ENCODE measurements at places on chromosomes 1 and 21.
A peak's percentile ranks its signal among the peaks of the same experiment; 100 is the strongest.

DNA sequence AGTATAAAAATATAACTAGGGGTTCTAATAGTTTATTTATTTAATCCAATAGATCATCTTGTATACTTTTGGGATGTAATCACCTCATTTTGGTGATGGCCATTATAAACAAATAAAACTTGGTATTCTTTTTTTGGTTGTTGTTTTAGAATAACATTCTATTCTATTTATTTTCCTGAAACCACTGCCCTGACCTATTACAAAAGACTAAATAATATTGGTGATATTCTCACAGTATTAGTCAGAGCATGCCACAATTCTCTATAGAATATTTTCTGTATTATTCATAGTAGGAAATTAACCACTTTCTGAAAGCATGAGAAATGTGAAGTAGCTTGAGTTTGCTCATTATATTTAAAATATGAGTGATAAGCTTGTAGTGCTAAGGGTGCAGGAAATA lies 54.1 kb upstream of the LRRC7 start:
- no peak for DNase-seq

DNA sequence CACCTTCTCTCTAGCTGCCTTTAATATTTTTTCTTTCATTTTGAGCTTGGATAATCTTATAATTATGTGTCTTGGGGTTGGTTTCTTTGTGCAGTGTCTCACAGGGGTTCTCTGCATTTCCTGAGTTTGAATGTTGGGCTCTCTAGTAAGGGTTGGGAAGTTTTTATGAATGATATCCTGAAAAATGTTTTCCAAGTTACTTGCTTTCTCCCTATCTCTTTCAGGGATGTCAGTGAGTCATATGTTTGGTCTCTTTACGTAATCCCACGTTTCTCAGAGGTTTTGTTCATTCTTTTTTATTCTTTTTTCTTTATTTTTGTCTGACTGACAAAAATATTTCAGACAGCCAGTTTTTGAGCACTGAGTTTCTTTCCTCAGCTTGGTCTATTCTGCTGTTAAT lies 55.4 kb upstream of the CCDC190 start:
- DNase-seq, result no peak

- DNase-seq, result no peak
Observed at GRCh38 chr1:225476100-225476511, 48.3 kb upstream of the LBR start.

DNA sequence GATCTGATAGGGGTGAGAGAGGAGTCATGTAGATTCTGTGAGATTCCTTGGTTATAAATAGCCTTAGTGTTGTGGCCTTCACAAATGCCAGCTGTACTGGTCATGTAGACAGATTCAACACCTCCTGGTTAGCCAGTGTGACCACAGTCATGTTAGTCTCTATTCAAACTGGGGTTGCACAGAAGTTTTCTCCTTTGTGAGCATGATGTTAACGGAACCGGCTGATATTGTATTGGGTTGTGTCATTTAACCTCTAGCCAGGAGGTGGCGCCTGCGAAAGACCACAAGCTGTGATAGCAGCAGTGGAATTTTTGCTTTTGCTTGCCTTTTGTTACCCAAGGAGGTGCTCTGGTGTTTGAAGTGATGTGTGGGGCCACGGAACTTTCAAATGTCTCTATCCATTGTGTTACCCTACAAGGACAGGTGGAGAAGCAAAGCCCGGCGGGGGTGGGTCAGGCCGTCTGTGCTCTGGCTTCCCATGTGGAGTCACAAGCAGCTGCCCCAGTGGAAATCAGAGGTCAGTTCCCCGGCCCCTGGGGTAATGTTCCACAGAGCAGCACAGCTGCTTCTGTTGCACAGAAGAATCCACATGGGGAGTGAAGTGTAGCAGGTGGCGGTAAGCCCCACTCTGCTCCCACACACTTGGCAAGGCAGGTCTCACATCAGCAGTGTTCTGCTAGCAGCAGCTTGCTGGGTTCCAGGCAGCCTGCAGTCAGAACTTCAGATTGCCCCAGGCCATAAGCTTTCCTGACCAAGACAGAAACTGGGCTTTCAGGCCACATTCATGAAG lies 112.6 kb downstream of the ADAMTS1 start:
- no peak for DNase-seq

- DNase-seq, result no peak
Observed at GRCh38 chr21:41037212-41037611, 130.7 kb upstream of the BACE2 start.

GRCh38 chr1:35857830-35858229 lies 25.2 kb upstream of the AGO1 start:
- DNase-seq, result no peak

- DNase-seq, result no peak
Observed at GRCh38 chr1:240099329-240099728, 7.6 kb downstream of the FMN2 start.

- no peak for DNase-seq
Observed at GRCh38 chr1:179826626-179827280, 50.9 kb downstream of the TOR1AIP2 start.

DNA sequence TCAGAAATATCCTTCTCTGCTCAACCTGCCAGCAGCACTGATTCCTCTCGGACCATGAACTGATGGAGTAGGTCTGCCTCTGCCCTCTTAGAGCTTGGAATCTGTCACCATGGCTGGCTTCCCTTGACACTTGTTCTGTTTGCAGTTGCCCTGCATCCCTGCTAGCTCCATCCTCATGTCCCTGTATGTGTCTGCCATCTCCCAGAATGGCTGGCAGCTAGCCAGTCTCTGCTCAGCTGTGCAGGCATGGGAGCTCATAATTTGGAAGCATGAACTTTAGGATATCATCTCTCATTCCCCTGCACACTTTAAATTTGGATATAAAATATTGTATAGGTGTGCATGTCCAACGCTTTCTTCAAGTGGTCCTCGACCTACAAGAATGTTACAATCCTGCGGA lies 95.4 kb downstream of the C1orf94 start:
- DNase-seq, result no peak

- no peak for DNase-seq
Observed at GRCh38 chr1:160056648-160057169, 13.3 kb downstream of the KCNJ10 start.

- DNase-seq, result no peak
Observed at GRCh38 chr1:2561446-2561845, 5.3 kb downstream of the TNFRSF14 start.

DNA sequence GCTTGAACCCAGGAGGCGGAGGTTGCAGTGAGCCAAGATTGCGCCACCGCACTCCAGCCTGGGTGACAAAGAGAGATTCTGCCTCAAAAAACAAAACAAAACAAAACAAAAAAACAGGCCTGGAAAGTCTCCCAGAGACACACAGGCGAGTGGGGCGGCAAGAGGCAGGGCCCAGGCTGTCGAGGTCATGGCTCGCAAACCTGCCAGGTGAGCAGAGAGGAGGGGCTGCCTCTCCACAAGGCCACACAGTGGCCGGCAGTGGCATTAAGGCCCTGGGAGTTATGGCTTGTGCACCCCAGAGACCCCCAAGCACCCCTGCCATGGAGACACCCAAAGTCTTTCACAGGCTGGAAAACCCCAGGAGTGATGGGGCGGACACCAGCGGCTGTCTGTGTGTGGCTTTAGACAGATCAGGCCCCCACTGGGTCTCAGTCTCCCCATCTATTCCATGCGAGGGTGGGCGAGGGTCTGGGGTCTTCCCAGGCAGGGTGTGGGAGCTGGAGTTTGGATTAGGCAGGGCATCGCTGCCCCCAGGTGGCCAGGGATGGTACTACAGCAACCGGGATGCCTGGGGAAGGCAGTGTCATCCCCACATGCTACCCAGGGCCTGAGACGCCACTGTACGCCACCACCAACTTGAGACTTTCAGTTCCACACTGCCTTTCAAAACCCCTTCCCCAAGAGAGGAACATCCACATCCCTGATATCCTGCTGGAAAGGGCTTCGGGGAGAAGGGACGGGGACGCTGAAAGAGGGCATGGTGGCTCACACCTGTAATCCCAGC lies 7.3 kb upstream of the CTRC start:
- DNase-seq, result peak; percentile 12

GRCh38 chr1:5997316-5997715 lies 5.1 kb upstream of the NPHP4 start:
- no peak for DNase-seq

DNA sequence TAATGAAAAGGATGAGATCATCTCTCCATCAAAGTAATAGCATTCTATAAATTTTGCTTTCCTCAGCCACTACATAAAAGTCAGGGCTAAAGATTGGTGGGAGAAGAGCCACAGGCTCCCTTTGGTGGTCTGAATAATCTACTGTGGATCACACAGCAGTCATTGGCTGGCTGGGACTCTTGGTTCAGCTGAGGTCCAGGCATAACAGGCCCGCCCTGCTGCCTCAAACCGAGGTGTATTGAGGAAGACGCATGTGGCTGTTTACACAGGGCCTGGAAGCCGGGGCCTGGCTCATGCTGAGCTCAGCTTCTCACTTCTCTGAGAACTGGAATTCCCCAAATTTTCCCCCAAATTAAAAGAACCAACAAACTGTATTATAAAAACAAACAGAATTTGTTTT lies 139.2 kb downstream of the PTPRC start:
- DNase-seq, result no peak

- no peak for DNase-seq
Observed at GRCh38 chr21:43354026-43354420, 72.9 kb downstream of the SIK1 start.

DNA sequence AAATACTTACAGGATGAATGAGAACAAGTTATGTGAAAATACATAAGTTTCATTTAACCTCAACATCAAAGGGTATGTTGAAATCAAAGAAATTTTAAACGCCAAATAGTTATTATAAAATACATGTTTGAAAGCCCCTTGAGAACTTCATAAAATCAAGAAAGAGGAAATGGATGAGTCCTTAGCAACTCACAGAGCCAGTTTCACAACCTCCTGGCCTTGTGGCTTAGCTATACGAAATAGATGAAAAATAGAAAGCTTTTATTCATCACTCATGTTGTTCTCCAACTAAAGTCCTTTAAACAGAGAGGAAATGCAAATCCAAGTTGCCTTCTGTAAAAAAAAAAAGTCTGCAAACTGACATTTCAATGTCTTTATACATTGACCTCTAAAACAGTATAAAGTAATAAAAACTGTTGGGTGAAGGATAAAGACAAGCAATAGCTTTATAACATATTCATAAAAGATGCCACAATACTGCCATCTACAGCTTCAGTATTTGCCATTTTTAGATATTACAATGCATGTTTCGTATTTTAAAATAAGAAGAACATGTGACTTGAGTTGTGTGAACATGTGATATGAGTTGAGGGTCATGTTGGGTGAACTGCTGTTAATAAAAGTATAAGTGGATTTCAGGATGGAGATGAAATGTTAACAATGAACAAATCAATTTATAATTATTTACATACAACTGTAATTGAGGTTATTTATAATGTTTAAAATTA lies 847.8 kb downstream of the MRPL39 start:
- DNase-seq, result no peak

Measured in caudate nucleus (tissue), 63 donors.